ENCODE measurements at places on chromosomes 4 and X.

GRCh38 chr4:173448608-173449379, 49.9 kb upstream of the SCRG1 start:
- no peak for DNase-seq

- no peak for DNase-seq
Observed at GRCh38 chr4:178937130-178937529, 1494.9 kb upstream of the AGA start.

GRCh38 chrX:11665168-11666111, at the start of gene ARHGAP6:
ARHGAP6 (minus strand) TSS chrX:11665920; CDS start chrX:11664828, 1,092 bp downstream.
- DNase-seq: no peak

- no peak for DNase-seq
Observed at GRCh38 chr4:39548425-39549067, 21.3 kb upstream of the UGDH start.

- no peak for DNase-seq
Observed at GRCh38 chr4:183146478-183146877, 47.4 kb downstream of the WWC2 start.

- DNase-seq: no peak
Observed at GRCh38 chr4:107255596-107255995, 219.5 kb upstream of the DKK2 start.

- DNase-seq: no peak
Observed at GRCh38 chr4:56182356-56182755, 204.9 kb downstream of the AASDH start.

GRCh38 chrX:54357414-54358377, at the start of gene WNK3:
WNK3 (minus strand) TSS chrX:54358046.
- DNase-seq: peak; percentile 23

DNA sequence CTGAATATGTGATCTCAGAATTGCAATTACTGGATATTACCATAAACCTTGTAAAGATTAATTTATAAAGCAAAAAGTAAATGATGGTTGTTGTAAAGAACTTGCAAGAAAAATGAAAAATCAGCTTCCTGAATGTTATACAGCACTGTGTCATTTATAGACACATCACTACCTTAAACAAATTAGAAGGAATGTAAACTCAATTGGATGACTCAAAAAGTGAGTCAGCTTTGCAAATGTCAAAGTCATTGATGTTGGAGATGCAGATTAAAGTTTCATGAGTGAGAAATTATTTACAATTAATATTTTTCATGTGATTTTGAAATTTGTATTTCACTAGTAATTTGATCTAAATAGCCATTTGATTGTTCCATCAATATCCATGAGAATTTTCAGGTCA, 193.2 kb downstream of the RAPGEF2 start:
- DNase-seq: no peak

DNA sequence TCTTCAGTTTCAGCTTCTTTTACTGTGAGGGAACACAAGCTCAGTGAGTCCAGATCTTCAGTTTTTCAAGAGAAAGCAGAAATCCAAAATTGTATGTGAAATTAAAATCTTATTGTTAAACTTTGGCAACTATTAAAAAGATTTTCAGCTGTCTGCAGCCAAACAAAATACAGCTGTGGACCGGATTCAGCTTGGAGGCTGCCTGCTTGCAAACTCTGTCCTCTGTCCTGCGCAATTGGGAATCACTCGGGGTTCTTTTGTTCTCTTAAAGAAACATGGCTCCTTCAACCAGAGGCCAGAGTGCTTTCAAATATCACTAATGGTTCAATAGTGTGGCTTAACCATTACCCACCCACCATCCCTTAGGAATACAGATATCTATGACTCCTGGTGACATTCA, 201.2 kb downstream of the CHIC2 start:
- no peak for DNase-seq

DNA sequence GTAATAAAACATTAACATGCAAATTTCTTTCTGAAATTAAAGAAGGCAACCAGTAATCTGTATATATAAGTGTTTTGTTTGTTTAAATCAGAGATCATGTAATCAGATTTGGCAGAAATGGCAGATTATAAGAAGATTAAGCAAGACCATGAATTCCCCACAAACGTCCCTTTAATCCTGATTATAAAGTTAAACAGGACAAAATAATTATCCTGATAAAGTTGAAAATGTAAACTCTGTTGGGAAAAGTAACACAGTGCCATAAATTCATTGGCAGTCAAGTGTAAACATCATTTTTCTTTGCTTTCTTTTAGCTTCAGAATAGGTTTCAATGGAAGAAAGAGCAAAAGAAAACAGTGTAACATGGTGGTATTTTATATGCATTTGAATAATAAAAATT, 256.3 kb downstream of the KCNIP4 start:
- DNase-seq: no peak

DNA sequence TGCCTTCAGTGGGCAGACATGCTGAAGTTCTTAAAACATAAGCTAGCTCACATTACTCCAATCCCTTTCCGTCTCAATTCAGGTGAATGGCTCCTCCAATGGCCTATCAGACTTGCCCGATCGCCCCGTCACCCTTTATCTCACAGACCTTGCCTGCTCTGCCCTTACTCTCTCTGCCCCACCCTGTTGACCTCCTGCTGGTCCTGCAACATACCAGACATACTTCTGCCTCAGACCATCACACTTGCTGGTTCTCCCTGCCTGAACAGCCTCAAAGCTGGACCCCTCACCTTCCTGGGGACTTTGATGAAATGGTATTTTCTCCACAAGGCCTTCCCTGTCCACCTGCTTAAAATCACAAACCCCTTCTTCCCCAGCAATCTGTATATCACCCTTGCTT, 340.1 kb upstream of the NR3C2 start:
- DNase-seq: no peak

- no peak for DNase-seq
Observed at GRCh38 chr4:13348216-13348615, 135.9 kb downstream of the RAB28 start.

DNA sequence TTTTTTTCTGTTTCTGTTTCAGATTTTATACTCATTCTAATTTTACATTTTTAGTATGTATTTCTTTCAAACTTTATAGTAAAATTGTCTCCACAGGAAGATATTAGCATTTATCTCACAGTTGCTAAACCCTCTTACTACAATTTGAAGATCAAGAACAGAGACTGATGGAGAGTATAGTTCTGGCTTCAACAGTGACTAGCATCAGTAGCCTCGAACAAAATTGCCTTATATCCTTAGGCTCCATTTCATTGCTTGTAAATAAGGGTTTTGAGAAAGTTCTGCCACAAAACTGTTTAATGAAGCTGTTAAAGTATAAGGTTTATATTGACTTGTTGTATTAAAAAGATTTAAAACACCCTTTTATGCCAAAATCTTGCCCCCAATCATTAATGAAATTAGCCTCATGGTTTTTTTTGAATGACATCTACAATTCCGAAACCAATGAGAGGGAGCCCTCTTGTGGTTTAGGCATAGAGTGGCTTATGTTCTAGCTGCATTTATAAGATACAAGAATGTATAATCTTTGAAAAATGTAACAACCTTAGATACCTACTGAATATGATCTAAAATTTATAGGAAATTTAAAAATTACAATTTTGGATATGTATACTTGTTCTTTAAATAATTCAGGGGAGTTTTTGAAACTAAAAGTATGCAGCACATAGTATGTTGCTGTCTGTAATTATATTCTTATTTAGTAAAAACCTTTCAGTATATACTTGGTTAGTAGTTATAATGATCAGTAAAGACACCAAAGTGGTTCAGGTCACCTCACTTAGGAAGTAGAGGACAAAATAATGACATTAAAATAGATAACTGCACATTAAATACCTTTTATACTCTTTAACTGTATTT, 109.8 kb upstream of the HPGD start:
- DNase-seq: no peak

DNA sequence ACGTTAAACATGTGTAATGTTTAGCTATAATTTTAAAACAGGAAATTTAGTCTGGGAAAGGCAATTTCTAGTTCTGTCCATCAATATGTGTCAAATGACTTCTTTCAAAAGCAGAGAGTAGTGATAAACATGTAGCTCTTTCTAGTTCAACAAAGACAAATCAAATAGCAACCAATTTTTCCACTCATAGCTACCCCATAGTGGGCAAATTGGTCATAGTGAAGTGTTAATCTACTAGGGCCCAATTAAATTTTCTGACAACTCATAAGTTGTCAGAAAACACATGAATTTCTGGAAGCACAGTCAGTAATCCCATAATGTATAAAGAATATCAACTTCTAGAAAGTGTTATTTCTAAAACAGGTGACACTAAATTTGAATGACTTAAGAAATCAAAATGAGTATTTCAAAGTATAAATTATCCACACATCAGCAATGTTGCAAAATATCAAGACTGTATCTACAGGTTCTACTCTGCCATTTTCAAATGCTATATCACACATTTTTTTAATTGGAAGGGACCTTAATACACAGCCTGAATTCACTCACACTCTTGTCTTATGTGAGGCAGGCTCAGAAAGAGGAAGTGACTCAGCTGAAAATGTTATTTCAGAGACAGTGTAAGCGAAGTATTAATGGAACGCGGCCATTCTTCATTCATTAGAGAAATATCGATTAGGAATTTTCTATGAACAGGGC, 7.7 kb downstream of the OCIAD2 start:
- no peak for DNase-seq

DNA sequence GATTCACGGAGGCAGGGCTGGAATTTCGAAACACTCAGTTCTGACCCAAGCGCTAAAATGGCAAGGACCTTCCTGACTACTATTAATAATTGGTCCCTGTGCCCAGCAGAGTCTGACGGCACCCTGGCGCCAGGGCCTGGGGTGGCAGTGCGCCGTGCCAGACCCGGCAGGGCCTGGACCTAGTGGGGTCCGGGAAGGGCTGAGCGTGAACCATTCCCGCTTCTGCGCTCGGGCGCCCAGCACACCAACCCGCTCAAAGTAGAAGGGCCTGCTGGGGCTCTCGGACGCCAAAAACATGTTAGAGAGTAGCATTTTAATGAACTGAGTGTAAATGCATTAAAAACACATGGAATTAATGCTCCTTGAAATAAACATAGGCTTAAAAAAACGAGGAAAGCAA, 346.7 kb upstream of the SFRP2 start:
- no peak for DNase-seq

GRCh38 chr4:147586637-147587036, 30.6 kb upstream of the TMEM184C start:
- DNase-seq: no peak

DNA sequence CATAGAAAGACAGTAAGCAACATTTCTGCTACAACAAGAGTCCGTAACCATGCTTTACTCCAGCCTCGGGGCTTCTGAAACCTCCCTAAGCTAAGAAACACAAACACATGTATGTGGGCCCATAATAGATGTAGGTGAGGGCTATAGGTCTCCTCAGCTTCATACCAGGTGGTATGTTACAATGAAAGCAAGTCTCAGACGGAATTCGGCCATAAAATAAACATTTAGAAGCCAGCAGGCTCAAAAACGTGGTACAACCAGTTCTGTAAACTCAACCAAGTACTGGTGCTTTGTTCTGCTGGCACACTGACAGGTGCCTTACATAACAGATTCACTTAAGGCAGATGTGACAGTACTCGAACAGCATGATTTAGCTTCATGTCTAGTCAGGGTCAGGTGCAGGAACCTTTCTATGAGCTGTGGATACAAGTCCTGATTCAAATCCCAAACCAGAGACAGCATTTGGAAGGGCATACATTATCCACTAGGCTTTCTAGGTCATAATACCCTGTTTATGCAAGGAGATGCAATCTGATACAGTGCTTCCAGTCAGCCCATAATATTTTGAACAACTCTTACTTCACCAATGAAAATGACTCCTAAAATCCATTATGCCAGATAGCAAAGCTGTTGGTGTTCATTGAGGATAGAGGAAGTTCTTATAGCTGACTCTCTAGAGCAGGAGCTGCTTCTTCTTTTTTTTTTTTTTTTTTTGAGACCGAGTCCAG, 113.8 kb upstream of the ENPP6 start:
- DNase-seq: no peak

- DNase-seq: no peak
Observed at GRCh38 chr4:8262637-8263322, 6.8 kb upstream of the HTRA3 start.

- DNase-seq: peak; percentile 10
Observed at GRCh38 chr4:157045507-157046127, 30.3 kb upstream of the GLRB start.

DNA sequence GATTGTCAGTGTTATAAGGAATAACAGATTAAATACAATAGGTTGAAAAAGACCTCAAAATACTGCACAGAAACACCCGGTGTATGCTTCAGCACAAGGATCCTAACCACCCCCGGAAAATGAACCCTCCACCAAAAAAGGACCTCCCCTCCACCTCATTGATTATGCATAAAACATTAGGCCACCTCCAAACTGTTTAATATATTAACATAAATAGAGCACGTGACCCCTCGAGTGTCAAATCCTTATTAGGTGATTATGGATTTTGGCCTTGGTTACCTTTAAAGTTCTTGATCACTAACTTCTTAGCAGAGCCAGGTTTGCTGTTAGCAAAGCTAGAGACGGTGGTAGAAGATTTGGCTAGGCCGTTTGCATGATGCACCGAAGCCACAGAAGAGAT, 958 bp downstream of the CUL4B start:
- no peak for DNase-seq

DNA sequence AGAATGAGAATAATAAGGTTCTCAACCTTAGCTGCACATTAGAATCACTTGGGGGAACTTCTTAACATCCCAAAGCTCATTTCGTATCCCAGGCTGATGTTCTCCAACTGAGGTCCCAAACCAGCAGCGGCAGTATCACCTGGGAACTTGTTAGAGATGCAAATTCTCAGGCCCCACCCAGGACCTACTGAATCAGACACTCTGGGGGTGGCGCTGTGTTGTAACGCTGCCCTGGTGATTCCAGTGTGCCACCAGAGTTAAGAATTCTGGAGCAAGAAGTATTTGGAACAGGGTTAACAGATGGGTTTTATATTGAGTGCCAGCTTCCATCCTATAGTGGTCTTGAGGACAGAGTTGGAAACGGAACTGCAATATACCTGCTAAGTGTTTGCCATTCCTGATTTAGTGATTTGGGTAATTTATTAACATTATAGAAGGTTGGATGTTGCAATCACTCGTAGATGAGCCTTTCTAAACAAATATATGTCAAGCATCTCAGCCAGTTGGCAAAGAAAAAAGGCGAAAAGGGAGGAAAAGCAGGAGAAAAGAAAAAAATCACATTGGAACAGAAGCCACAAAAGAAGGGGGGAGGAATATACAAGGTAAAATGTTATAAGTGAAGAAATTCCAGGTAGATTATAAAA, 141.0 kb downstream of the ARX start:
- DNase-seq: no peak

GRCh38 chr4:77699731-77700210, 94.2 kb downstream of the CXCL13 start:
- no peak for DNase-seq

GRCh38 chr4:24824720-24825119, 29.3 kb downstream of the SOD3 start:
- no peak for DNase-seq

GRCh38 chr4:86380181-86380724, 20.4 kb upstream of the MAPK10 start:
- DNase-seq: no peak

DNA sequence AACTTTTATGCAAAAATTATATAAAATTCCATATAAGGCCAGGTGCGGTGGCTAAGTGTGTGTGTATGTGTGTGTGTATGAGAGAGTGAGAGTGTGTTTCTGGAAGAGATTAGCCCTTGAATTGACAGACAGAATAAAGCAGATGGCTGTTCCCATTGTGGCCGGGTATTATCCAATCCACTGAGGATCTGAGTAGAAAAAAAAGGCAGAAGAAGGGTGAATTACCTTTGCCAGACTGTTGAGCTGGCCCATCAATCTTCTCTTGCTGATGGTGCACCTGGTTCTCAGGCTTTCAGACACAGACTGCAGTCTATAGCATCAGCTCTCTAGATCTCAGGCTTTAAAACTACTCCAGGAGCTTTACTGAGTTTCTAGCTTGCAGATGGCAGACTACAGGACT, 92.2 kb upstream of the SLIT2 start:
- no peak for DNase-seq

- no peak for DNase-seq
Observed at GRCh38 chr4:68359508-68359907, 9.6 kb upstream of the YTHDC1 start.
